HS-5 (cell line): ENCODE measurements at places on chromosomes 12 and 14.

DNA sequence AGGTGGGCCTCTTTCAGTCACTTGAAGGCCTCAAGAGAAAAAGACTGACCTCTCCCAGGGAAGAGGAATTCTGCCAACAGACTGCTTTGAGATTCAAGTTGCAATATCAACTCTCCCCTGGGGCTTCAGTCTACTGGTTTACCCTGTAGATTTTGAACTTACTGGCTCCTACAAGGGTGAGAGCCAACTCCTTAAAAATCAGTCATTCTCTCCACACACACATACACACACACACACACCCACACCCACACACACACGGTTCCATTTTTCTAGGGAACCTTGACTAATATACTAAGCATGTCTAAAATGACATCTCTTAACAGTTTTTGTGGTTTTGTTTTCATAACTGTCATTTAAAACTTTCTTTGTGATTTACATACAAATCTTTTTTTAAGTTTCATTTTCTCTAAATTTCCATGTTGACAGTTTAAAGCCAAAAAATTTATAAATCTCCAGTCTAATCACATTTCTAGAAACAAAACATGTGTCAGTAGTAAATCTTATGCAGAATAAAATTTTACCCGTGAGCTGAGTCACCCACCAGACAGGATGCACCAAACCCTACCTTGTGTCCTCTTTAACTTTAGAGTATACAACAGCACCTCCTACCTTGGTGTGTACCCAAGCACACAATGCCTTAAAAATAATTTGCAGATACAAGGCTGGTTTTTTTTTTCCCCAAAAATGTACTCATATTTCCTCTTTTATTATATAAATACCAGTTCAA is 394.6 kb downstream of the AEBP2 start:
- peak; percentile 13 for DNase-seq

GRCh38 chr12:49750027-49750995 is 9.0 kb downstream of the TMBIM6 start:
- peak; percentile 49 for DNase-seq

DNA sequence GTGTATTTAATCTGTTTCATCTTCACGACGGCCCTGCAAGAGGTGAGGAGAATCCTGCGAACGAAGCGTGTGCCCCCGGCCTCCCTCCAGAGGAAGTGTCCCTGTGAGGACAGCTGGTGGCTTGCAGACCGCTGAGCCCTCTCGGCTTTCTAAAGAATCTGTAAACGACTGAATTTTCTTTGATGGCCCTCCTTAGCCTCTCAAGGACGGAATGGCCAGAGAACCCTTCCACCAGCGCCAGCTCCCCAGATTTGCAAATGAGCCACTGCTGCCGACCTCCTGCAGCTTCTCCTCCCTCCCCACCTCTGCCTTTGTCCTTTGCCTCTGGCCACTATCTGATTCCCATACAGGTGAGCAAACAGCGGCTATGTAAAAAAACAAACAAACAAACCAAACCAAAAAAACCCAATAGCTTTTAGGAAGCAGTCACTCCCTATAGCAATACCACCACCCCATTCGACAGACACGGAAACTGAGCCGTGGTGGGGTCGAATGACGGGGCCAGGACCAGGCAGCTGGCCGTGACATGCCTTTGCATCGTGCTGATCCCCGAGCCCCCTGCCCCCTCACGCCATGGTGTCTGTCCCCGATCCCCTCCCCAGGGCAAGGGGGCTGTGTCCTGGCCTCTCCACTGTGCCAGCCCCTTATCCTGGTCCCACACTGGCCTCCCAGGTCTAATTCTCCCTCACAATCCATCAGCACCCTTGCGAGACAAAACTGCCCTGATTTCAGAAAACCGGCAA is 23.6 kb downstream of the RFLNA start:
- DNase-seq, result no peak

DNA sequence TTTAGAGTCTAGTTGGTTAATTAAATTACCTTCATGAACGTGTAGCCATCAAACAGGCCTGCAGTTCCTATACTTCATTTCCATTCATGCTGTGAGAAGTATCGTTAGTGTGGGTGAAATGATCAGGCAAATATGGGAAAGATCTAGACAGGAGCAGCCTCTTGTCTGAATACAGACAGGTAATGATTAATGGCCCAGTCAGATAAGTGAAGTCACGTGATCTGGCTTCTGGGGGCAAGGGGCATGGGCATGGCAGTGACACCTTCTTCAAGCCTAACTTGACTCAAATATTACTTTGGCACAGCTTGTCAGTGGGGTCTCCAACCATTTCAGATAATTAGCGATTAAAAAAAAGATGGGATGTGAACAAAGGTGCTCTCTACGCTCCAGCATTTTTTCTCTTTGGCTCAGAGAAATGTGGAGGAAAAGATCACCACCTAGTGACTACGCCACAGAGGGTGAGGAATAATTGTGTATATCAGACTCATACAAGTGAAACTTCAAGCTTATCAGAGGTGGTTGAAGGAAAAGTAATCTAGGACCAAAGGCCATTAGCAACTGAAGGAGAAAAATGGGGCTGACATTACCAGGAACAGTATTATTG is 17.8 kb downstream of the GUCY2C start:
- no peak for DNase-seq

DNA sequence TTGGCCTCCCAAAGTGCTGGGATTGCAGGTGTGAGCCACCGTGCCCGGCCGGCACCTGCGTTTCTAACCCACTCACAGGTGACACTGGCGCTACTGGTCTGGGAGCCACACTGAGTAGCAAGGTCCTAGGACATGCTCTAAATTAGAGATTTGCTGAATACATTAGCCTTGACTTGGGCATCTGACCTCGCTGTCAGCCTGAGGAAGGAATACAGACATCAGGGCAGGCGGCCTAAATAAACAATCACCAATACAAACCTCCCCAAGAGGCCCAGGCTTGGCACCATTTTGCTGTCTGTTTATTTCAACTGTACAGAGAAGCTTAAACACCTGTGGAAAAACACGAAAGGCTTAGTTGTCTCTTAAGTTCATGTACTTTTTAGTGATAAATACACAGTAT is 27.5 kb downstream of the P2RX4 start:
- DNase-seq, result no peak

DNA sequence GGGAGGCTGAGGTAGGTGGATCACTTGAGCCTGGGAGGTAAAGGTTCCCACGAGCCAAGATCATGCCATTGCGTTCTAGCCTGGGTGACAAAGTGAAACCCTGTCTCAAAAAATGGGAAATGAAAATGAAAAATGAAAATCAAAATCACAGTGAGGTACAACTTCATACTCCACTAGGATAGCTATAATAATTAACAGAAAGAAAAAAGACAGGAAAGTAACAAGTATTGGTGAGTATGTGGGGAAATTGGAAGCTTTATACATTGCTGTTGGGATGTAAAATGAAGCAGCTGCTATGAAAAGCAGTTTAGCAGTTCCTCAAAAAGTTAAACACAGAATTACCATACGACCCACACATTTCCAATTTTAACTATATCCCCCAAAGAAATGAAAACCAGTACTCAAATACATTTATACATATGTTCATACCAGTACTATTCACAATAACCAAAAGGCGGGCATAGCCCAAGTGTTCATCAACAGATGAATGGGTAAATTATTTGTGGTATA is 22.2 kb downstream of the SGPP1 start:
- DNase-seq, result no peak

- DNase-seq, result peak; percentile 29
Measured at GRCh38 chr12:107131832-107132616, 38.7 kb upstream of the CRY1 start.

- no peak for DNase-seq
Measured at GRCh38 chr12:88870000-88870737, 289.9 kb upstream of the KITLG start.

GRCh38 chr12:32418903-32419519 is 19.7 kb downstream of the FGD4 start:
- DNase-seq, result no peak

DNA sequence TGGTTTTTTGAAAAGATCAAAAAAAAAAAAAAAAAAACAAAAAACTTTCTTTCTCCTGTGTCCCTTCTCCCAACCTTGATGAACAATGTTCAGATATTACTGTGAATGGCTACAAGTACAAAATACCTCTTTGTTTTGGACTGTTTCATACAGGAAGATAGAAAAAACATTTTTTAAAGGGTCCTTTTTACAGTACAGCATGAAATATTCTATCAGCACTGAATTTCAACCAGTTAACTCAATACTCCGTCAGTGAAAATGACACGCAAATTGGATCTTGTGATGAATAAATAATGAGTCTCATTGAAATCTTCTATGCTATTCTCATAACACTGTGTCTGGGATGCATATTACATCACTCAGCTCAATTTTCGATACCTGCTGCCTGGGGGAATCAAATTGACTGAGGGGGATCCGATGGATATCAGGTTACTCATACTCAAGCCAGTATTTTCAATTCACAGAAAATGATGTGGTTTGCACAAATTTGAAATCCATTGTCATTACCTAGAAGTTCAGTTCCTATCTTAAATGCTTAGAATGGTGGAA is 179.6 kb downstream of the TMTC2 start:
- DNase-seq, result no peak

DNA sequence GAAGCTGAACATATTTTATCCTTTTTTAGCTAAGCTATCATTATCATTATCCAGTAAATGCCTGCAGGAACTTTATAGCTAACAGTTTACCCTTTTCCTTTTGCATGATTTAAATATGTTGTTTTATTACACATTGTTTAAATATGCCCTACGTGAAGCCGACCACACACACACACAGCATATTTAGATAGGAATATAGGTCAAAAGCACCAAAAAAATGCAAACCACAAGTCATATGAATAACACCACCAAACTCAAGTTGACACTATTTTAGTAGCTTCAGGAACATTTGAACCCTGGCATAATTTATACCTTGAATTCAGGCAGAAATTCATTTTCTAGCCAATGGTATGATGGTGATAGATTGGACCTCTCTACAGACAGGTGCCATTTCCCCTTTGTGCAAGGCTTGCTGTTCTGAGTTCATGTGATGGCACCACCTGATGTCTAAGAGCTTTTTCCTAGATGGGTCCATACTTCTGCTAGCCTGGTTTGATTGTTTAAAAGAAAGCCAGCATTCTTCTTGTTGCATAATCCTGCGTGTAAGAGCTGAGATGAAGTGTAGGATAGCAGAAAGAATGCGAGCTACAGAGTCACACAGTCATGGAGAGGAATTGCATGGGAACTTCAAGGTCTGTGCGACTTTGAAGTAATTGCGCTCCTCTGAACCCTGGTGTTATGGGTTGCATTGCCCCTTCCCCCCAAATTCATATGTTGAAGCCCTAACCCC is 454.8 kb upstream of the SOX5 start:
- DNase-seq, result no peak

DNA sequence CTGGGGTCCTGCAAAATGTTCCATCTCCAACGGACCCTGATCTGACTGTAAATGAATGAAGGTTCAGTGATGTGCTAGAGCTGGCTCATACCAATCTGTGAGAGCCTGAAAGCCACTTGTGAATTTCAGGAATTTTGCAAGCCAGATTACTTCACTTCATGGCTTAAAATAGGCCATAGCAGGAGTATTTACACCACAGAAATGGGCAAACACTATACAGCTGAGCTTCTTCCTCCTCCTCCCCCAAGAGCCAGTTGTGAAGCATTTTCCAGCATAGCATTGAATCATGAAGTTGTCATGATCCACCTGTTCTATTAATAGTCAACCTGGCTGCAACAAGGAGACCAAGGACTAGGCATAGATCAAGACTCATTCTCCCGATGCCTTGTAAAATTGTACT is 141.3 kb upstream of the RASSF8 start:
- no peak for DNase-seq

DNA sequence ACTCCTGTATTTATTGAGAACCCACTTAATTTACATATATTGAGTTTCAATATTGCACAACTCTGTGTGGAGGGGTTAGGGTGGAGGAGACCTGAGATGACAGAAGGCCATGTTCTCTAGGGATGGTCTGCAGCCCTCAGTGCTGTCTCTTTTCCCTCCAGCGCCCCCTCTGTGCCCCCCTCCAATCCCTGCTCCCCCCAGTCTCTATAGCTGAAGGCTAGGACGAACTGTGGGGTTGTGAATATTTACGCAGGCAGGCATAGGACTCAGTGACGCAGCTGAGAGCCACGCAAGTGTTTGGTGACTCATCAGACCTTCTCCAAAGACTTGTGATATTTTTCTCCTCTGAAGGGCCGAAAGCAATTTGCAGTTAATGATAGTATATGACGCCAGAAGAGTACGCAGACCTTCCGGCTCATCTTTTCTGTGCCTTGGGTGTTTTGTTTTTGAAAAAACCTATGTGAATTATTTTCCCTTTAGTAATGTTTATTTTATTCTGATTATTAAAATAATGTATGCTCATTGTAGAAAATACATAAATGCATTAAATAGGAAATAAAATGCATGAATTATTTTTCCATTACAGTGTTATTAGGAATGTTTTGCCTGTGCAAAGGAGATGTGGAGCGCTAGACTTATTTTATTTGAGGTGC is 85.3 kb downstream of the SLC25A47 start:
- DNase-seq, result peak; percentile 60

DNA sequence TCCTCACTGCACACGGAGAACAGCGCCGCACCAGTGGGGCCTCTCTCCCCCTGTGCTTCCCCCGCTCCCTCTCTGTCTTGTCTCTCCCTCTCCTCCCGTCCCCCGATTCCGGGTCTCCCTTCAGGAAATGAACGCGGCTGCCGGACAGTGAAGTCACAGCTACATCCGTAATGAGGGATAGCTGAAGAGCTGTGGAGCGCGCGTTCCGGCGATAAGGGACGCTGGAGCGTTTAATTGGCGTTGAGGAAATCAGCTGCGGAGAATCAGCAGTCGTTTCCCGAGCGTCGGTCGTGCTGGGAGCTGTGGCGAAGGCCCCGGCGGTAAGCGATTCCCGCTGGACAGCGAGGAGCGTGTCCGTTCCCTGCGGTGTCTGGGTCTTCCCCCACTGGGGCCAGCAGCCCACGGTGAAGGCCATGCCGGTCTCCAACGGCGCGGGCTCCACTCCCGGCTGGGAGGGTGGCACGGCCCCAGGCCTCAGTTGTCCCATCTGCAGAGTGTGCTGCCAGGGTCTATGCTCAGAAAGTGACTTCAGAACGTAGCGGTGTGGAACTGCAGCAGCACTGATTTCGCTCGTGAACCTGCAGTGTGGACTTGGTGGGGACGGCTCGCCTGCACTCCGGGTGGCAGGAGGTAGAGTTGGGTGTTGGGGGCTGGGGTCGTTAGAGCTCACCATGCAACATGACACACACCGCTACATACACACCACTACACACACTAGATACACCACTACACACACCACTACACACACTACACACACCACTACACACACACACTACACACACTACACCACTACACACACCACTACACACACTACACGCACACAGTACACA is 10.9 kb downstream of the NOC4L start:
- DNase-seq, result no peak

- no peak for DNase-seq
Measured at GRCh38 chr12:117093918-117094630, 5.1 kb downstream of the TESC start.

DNA sequence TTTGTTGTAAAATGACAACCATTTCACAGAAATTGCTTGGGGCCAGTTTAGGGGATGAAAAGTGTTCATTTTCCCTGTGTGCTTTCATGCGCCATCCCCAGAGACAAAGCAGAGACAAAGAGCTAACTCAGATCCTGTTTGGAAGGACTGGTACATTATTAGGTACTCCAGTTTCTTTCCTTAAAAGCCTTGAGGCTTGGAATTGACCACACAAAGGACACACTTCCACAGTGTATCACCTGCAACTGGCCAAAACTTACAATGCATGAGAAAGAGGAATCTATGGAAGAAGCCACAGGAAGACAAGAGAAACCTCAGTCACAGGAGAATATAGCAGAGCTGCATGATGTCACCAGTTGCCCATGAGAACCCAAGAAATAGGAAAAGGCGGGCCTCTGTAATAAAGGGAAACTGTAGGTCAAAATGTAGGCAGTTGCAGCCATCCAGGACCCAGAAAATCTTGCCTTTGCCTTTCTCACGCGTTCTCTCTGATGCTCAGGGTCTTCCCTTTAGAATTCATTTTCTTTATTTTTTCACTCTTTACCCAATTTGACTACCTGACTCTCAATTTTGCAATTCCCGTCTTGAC is 339.0 kb downstream of the RMST start:
- no peak for DNase-seq
